ENCODE measurements at places on chromosomes 16 and 17.
A peak's percentile ranks its signal among the peaks of the same experiment; 100 is the strongest.

DNA sequence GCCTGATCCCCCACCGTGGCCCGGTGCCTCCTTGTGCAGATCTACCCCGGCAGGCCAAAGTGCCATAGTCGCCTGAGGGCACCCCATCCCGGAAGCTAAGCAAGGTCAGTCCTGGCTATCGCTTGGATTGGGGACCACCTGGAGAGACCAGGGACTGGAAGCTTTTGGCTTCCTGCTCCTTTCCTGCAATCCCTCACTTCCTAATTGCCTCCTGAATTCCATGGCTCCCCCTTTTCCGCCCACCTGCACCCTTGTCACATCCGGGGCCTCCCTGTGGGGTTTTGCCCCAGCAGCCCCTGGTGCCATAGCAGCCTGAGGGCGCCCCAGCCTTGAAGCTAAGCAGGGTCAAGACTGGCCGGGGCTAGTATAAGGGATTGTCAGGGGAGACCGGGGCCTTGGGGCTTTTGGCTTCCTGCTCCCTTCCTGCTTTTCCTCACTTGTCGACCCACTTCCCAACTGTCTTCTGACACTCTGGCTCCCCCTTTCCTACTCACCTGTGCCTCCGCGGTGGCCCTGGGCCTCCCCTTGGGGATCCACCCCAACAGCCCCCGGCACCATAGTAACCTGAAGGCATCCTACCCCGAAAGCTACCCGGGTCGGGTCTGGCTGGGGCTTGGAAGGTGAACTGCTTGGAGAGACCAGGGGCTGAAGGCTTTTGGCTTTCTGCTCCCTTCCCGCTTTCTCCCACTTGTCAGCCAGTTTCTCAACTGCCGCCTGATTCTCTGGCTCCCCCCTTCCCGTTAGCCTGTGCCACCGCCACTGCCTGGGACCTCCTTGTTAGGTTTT, 2293.6 kb downstream of the TP53TG3F start:
- peak; percentile 43 for DNase-seq
- no peaks in the 10 kb centered on the region for H3K36me3 ChIP-seq
- no peak overlapping the region for H3K27ac ChIP-seq
- no peak overlapping the region for H3K4me3 ChIP-seq

DNA sequence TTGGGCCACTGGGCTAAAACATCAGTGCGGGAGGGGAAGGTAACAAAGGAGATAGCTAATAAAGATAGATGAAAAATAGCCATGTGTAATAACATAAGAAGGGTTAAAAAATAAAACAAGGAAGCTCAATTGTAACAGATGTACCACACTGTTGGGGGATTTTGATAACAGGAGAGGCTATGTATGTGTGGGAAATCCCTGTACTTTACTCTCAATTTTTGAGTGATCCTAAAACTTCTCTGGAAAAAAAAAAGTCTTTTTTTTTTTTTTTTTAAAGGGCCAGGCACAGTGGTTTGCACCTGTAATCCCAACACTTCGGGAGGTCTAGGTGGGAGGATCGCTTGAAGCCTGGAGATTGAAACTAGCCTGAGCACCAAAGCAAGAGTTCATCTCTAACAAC, 1.9 kb upstream of the MMD start:
- no peaks in the 10 kb centered on the region for H3K27me3 ChIP-seq
- no peak overlapping the region for H3K4me3 ChIP-seq
- no peaks in the 10 kb centered on the region for H3K36me3 ChIP-seq
- no peaks in the 10 kb centered on the region for H3K4me1 ChIP-seq

DNA sequence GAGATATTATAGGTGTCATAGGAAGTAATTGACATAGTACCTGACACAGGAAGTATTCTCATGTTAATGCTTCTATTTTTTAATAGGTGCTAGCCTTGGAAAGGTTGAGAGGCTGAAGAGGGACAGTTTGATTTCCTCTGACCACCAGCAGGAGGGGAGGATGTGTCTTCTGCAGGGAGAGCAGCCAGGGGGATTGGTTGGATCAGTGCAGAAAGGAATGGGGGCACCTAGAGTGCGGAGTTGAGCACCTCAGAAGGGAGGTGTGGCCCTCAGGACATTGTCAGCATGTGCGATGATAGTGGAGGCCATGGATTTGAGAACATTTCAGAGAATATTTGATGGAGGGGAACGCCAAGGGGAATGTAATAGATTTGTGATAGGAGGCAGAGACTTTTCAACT, 23.4 kb downstream of the HAPSTR1 start:
- DNase-seq = no peak
- H3K36me3 ChIP-seq = peaks cover 17% of the 10 kb centered on the region
- no peaks in the 10 kb centered on the region for H3K27me3 ChIP-seq
- H3K4me3 ChIP-seq = no peak overlapping the region
- peaks cover 5% of the 10 kb centered on the region for H3K4me1 ChIP-seq

DNA sequence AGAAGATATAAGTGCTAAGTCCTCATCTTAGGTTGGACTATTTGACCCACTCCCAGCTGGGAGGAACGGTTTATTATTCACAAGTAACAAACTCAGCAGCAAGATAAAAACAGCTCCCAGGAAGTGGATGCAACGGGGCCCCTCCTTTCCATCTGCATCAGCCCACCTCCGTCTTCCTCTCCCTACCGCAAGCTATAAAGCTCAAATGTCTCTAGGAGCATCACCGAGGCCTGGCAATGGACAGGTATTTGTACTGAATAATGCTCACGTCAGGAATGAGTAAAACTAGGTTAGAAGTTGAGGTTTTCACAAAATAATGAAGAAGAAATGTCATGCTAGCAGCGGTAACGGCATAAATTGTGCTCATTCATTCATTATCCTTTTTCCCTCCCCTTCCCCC, 408.7 kb upstream of the PSMD7 start:
- no peak overlapping the region for H3K27ac ChIP-seq
- H3K36me3 ChIP-seq = no peaks in the 10 kb centered on the region
- no peak for DNase-seq
- no peak overlapping the region for H3K4me3 ChIP-seq
- no peaks in the 10 kb centered on the region for H3K4me1 ChIP-seq
- H3K27me3 ChIP-seq = no peaks in the 10 kb centered on the region

DNA sequence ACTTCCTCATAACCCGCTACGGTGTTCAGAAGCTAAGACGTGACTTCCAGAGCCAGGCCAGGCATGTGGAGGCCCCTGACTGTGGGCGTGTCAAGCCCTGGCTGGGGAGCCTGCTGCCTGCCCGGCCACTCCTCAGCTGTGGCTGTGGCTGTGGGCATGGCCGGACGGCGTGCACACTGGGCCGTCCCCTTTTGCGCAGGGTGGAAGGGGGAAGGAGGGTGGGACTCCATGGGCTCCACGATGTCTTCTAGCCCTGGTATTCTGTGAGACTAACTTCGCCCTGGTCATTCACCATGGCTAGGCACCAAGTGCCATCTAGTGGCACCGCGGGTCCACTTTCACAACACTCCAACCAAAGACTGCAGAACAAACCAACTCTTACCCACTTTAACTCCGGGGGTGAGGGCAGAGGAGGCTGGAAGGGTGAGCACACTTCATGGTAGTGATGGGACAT, 67.9 kb downstream of the N4BP1 start:
- peaks cover 12% of the 10 kb centered on the region for H3K4me1 ChIP-seq
- H3K27ac ChIP-seq = peak overlapping the region; percentile 30
- H3K36me3 ChIP-seq = peaks cover 31% of the 10 kb centered on the region
- H3K27me3 ChIP-seq = no peaks in the 10 kb centered on the region
- DNase-seq = peak; percentile 75

- H3K27ac ChIP-seq = no peak overlapping the region
- H3K4me3 ChIP-seq = no peak overlapping the region
- no peaks in the 10 kb centered on the region for H3K27me3 ChIP-seq
- H3K4me1 ChIP-seq = no peaks in the 10 kb centered on the region
- no peak for DNase-seq
These were observed 103.8 kb upstream of the RPL38 start for GRCh38 chr17:74099442-74100340.

DNA sequence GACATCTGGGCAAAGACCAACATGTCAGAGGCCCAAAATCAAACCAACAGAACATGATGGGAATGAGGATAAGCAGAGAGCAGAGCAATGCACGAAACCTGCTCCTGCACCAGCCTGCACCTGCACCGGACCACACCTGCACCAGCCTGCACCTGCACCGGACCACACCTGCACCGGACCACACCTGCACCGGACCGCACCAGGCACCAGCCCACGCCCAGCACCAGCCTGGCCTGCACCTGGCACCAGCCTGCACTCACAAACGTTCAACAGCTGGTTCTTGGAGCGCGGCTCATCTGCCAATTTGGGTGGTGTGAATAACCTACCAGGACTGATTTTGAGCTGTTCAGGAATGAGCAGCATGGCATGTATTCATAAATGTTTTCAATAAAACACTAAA, 18.2 kb downstream of the CEP131 start:
- no peaks in the 10 kb centered on the region for H3K36me3 ChIP-seq
- no peak overlapping the region for H3K27ac ChIP-seq
- H3K27me3 ChIP-seq = no peaks in the 10 kb centered on the region
- no peaks in the 10 kb centered on the region for H3K4me1 ChIP-seq
- no peak for DNase-seq
- H3K4me3 ChIP-seq = no peak overlapping the region

DNA sequence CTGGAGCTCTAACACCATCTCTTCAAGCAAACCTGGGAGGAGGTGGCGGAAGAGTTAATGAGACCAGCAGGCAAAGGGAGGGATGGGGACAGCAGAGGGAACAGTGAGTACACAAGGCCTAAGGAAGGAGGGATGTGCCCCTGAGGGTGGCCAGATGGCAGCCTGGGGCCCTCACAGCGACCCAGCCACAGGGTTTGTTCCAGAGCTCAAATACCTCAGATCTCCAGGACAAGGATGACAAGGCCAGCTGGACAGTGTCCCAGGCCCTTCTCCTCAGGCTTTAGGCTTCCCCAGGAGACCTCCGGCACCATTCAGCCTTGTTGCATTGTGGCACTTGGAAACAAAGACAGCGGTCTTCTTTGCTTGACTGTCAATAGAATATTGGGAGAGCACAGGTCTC, 14.9 kb downstream of the CDIP1 start:
- H3K4me1 ChIP-seq = peaks cover 7% of the 10 kb centered on the region
- DNase-seq = no peak
- no peak overlapping the region for H3K4me3 ChIP-seq
- no peaks in the 10 kb centered on the region for H3K36me3 ChIP-seq
- H3K27ac ChIP-seq = peak overlapping the region; percentile 36
- no peaks in the 10 kb centered on the region for H3K27me3 ChIP-seq

DNA sequence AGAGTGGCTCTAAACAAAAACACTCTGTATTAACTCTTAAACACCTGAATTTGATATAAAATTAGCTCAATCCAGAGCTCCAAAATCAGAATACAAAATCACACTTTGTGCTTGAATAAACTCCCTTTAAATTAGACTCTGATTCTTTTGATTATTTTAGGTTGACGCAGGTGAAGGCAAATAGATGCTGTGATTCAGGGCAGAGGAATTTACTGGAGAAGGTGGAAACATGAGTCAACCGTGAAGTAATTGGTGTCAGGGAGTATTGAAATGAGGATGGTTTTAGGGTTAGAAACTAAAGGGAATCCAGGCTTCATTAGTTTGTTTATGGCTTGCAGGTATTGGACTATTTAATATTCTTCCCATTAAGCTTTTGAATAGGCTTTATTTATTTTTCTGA, 37.1 kb upstream of the TEKT1 start:
- H3K36me3 ChIP-seq = no peaks in the 10 kb centered on the region
- no peak for DNase-seq
- H3K4me1 ChIP-seq = no peaks in the 10 kb centered on the region
- no peaks in the 10 kb centered on the region for H3K27me3 ChIP-seq
- no peak overlapping the region for H3K4me3 ChIP-seq
- no peak overlapping the region for H3K27ac ChIP-seq

DNA sequence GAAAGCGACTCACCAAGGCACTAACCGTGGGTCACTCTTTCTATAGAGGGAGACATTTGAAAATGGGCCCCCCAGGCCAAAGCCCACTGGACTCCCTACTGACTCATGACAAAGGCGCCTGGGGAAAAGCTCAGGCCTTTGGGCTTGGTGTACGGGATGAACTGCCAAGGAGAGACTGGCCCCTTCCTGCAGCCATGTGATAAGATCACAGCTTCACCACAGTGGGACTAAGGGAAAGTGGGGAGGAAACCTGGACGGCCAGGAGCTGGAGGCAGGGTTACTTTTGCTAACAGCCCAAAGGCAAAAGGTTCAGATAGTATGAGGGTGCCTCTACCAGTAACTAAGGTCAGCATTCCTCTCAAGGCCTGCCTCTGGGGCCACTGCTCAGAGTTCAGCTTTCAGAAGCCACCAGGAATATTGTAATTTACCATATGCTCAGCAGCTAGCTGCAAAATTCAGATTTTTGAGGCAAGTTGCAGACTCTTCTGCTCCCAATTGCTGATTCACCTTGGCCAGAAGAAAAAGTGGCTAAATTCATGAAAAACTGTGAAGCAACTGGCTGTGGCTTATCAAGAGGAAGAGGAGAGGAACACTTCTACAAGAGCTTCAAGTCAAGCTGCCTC, 37.1 kb upstream of the SLC25A19 start:
- no peaks in the 10 kb centered on the region for H3K4me1 ChIP-seq
- peak overlapping the region; percentile 20 for H3K27ac ChIP-seq
- no peaks in the 10 kb centered on the region for H3K27me3 ChIP-seq

- no peak for DNase-seq
- no peak overlapping the region for H3K27ac ChIP-seq
- H3K36me3 ChIP-seq = no peaks in the 10 kb centered on the region
- no peaks in the 10 kb centered on the region for H3K4me1 ChIP-seq
- H3K27me3 ChIP-seq = no peaks in the 10 kb centered on the region
These were observed 756.4 kb downstream of the CDH11 start for GRCh38 chr16:64365448-64365931.

DNA sequence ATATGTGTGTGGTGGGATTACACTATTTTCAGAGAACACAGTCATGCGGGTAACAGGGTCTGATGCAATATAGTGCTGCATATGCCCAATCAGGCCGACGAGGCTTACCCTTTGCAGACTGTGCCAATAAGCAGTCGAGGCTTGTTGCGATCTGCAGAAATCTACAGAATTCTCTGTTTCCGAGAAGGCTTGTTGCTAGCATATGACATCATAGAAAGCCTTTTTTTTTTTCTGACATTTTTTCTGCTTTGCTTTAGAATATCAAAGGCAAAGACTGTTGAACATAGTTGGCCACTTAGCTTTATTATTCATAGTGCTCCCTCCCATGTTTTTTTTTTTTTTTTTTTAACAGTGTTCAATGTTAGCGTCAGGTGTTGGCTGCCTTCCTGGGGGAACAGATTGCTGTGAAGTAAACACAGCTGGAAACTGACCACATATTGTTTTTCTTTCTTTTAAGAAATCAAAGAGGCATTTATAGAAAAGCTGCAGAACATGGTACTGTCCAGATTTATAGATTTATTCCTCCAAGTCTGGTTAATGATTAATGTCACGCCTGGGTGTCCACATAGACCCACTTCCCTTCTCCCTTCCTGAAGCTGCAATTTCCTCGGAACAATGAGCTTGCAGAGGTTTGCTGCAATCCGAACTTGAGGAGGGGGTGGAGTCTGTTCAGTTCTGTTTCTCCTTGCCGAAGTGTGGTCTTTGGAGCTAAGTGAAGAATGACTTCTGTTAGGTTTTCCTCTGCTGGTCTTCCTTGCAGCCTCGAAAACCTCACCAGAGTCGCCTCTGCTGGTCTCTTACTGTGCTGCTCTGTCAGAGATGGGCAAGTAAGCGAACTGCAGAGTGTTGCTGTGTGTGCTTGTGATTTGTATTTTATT, 87.3 kb downstream of the MAP2K6 start:
- peaks cover 9% of the 10 kb centered on the region for H3K4me1 ChIP-seq
- H3K27ac ChIP-seq = no peak overlapping the region
- H3K4me3 ChIP-seq = peak overlapping the region; percentile 40
- peak; percentile 62 for DNase-seq

- no peaks in the 10 kb centered on the region for H3K4me1 ChIP-seq
- no peak overlapping the region for H3K4me3 ChIP-seq
- no peaks in the 10 kb centered on the region for H3K36me3 ChIP-seq
- no peak for DNase-seq
- no peaks in the 10 kb centered on the region for H3K27me3 ChIP-seq
These were observed 12.8 kb downstream of the GPR179 start for GRCh38 chr17:38330941-38331411.

- peak overlapping the region; percentile 100 for H3K27ac ChIP-seq
- H3K4me3 ChIP-seq = peak overlapping the region; percentile 98
- no peaks in the 10 kb centered on the region for H3K36me3 ChIP-seq
- H3K4me1 ChIP-seq = peaks cover 2% of the 10 kb centered on the region
- peak; percentile 59 for DNase-seq
These were observed 1.2 kb downstream of the STAT3 start for GRCh38 chr17:42386777-42387657.
